ENCODE measurements at places on chromosomes 5 and 9.

DNA sequence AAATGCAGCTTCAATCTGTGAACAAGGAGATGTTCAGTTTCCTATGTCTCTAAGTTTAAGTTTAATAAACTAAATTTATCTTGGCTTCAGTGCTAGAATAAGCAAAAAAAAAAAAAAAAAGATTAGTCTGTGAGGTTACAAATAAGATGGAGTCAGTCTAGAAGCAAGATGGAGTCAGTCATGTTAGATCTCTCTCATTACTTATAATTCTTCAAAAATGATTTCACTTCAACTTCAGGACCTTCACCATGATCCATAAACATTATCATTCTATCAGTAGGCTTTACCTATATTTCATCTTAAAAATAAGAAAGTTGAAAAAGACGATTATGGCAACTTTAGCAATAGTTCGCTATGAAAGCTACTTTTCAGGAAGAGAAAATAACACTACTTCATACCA is 30.2 kb upstream of the TMC1 start:
- no peak for DNase-seq

DNA sequence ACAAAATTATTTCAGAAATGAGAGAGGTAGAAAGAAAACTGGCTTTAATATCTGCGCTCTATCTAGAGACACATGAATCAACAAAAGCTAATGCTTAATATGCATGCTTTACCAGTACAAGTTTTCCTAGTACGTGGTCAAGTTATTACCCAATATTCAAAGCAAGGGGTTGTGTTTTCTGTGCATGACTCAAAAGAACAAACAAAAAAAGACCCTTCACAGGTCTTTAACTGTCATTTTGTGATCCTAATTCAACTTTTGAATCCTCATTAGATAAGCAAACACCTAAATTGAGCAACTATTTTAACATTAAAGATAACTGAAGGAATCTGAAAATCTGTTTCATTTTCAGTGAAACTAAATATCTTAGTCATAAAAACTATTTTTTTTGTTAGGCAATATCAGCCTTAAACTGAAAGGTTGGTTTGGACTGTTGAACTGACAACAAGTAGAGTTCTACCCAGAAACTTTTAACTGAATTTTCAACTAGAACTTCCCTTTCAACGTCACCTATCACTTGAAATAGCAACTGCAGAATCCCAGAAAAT is 12.5 kb downstream of the ST8SIA4 start:
- no peak for DNase-seq

- DNase-seq, result no peak
Observed at GRCh38 chr5:33941090-33941489, 4.9 kb downstream of the RXFP3 start.

- DNase-seq, result no peak
Observed at GRCh38 chr9:93476924-93477323, 23.5 kb upstream of the FAM120AOS start.

GRCh38 chr5:134511796-134512660 is 13.4 kb upstream of the JADE2 start:
- DNase-seq, result no peak

GRCh38 chr9:18184401-18184800 is 289.6 kb upstream of the ADAMTSL1 start:
- DNase-seq, result no peak

GRCh38 chr5:122154491-122154890 is 25.1 kb downstream of the ZNF474 start:
- DNase-seq, result no peak

- no peak for DNase-seq
Observed at GRCh38 chr9:33443464-33444154, 3.8 kb downstream of the AQP3 start.

GRCh38 chr5:10153808-10154537 is 95.7 kb downstream of the ATPSCKMT start:
- no peak for DNase-seq

- no peak for DNase-seq
Observed at GRCh38 chr9:82797534-82797933, 265.4 kb downstream of the RASEF start.

DNA sequence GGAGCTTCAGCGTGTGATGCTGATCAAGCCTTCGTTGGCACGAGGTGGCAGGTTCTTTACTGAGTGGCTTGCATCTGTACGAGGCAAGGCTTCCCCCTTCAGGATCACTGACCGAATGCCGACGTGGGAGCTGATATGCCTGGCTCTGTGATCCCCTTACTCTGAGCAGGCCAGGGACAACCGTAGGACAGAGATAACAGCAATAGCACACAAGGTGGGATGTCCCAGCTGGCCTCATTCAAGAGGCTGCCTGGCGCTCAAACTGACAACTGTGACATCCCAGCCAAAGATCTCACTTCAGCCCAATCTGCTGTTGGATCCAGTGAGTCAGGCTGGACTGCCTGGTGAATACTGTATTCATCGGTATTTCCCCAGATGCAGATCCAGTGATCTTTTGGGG is 199.4 kb upstream of the PANK3 start:
- DNase-seq, result no peak

GRCh38 chr9:82167296-82167695 is 178.7 kb downstream of the SPATA31D1 start:
- no peak for DNase-seq

DNA sequence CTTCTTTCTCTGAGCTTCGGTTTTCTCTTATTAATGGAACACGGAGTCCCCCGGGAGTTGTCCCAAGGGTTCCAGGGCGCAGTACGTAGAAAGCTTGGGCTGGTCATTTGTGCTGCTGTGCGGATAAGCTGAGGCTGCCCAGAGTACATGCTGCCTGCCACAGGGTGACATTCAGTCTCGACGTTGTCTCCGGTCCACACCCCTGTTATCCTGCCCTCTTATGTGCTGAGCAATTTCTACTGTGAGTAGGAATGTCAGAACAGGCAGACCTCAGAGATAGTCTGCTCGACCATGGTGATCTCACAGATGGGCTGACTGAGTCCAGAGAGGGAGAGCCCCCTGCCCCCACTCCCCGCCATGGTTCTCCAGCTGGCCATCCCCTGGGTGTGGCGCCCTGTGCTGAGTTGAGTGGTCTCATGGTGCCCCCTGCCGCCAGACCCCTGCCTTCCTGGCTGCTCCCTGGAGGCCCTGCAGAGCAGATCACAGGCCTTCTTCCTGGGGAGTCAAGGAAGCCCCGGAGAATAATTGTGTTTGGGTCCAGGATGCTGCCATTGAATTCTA is 124.0 kb downstream of the RGS3 start:
- peak; percentile 25 for DNase-seq

DNA sequence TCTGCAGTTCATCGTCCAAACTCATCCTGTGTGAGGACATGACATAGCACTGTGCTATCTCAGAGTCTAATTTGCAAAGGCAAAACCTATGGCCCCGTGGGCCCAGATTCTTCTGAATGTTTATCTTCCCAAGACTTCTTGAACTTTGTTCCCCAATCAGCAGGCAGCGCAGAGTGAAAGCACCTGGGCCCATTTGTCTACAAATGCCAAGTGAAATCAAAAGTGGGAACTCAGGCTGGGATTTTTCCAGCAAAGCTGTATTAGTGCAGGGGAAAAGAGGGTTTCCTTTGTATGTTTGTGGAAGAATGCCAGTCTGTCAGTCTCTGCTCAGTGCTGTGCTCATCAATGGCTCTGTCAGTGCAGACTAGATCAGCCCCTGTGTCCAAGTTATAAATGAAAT is 55.8 kb downstream of the FOXD1 start:
- DNase-seq, result no peak

- no peak for DNase-seq
Observed at GRCh38 chr5:55650386-55650785, 61.7 kb downstream of the SLC38A9 start.

GRCh38 chr9:107018861-107019545 is 156.0 kb downstream of the ZNF462 start:
- DNase-seq, result no peak

DNA sequence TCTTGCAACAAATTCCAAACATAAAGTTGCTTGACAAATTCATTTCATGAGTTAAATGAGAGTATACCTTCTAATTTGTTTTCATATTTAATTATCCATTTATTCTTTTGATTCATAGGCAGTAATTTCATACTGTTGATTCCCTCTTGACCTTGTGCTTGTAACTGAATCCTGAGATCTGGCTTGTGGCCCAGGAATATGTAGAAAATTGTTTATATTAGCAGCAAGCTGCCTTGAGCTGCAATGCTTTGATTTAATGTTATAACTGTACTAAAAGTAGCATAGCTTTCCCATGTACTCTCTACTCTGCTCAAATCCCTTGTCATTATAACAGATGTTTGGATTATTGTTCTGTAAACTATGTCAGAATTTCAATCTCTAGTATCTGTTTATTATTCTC is 780.7 kb downstream of the NR2F1-AS1 start:
- peak; percentile 9 for DNase-seq

- no peak for DNase-seq
Observed at GRCh38 chr5:176528301-176528700, 8.9 kb downstream of the RNF44 start.

- DNase-seq, result no peak
Observed at GRCh38 chr5:67808340-67808739, 407.2 kb upstream of the PIK3R1 start.

GRCh38 chr5:180129291-180130190 is 58.0 kb upstream of the RNF130 start:
- no peak for DNase-seq

- DNase-seq, result no peak
Observed at GRCh38 chr5:179607160-179607931, 16.1 kb downstream of the HNRNPH1 start.

- no peak for DNase-seq
Observed at GRCh38 chr9:127448112-127448805, 2.9 kb downstream of the RPL12 start.

DNA sequence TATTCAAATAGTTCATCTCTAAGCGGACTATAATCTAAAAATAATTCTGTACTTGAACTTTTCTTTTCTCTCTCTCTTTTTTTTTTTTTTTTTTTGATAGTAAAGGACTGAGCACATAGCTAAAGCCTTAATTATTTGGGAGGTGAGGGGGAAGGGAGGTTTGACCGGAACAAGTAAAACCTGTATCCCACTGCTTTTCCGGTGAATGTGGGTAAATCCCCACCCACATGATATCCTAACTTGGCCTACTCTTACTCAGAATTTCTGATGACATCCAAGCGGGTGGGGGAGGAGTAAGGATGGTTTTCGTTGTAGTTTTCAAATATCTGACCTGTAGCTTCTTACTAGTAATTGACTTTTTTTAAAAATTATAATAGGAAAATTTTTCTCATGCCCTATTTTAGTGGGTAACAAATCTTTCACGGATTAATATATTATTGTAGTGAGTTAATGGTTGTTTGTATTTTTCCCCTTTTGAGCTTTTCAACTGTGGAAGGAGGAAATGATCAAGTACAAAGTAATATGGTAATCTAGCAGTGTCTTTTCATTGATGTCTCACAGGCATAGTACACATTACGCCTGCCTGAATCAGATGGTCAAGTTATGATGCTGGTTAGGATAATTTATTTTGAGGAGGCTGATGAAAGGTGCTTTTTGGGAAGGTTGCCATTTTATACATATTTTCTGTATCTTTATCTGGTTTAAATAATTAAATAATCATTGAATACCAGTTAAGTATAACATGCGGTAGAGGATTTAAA is 2.2 kb upstream of the ELL2 start:
- DNase-seq, result no peak

- no peak for DNase-seq
Observed at GRCh38 chr5:149205625-149206523, 64.6 kb downstream of the ABLIM3 start.

GRCh38 chr5:88823201-88823600 is 59.8 kb downstream of the MEF2C start:
- DNase-seq, result no peak

GRCh38 chr5:147869112-147869511 is 9.4 kb upstream of the SCGB3A2 start:
- DNase-seq, result no peak

DNA sequence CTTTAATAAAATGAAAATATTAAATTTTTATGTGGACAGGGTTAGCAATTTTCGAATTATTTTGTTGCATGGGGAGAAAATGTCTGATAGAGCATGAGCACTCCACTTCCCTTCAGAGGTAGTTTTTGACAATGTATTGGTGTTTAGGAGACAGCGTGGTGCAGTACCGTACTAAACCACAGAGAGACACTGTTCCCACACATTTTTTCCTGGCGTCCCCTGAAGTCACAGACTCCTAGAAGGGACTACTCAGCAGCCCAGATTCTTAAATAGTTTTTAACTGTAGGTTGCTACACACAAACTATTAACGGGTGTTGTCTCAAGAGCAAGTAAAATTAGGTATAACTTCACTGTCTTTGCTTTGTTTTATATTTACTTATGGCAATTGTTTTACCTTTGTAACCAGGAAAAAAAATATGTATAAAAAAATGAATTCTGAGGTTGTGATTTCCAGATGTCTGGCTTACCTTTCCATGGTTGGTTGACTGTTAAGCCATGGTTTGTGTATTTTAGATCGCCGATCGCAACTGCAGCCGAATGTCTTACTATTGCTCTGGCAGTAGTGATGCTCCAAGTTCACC is 171.2 kb downstream of the DOCK8 start:
- peak; percentile 54 for DNase-seq

DNA sequence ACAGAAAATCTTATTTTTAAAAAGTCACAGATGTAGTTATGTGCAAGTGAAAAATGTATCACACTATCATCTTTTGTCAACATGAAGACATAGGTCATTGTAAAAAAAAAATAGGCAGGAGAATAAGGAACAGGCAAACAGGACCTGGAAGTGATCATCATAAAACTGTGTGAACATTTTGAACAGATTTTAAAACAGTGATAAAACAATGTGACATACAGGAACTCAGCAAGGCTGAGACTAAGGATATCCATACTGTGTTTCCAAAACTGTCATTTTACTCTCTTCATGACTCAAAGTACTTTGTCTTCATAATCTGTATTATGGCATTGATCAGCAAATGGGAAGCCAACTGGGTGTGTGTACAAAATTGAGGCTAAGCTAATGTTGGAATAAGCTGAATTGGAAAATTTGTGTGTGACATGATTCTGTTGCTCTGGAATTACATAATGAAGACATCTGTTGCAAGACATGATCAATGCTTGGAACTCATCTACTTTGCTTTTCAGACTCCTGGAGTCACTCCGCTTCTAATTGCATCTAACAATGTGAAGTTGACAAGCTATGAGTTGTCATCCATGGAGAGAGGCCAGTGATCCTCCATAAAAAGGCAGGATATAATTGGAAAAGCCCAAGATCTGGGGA is 978.7 kb upstream of the NUDT12 start:
- DNase-seq, result no peak
